ENCODE measurements at places on chromosomes 7 and 10.
A peak's percentile ranks its signal among the peaks of the same experiment; 100 is the strongest.

- DNase-seq = no peak
These were observed 39.0 kb downstream of the SVIL start for GRCh38 chr10:29595636-29596225.

GRCh38 chr10:121284936-121285335 lies 313.3 kb downstream of the FGFR2 start:
- DNase-seq = no peak

- DNase-seq = no peak
These were observed 16.9 kb upstream of the TAX1BP1 start for GRCh38 chr7:27723085-27723484.

DNA sequence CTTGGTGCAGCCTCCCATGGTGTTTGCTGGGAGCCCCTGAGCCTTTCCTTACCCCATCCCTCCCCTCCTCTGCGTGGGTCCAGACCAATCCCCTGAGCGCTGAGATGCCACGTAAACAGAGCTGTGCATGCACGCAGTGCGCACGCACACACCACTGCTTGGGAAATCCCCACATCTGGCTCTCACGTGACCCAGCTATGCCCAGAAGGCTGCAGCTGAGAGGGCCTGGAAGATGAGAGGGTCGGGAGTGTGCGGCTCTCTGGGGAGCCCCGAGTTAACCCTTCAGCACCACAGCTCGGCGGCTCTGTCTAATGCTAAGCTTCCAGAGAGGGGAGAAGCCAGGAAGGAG lies 177.2 kb downstream of the SH3PXD2A start:
- DNase-seq = peak; percentile 83

- no peak for DNase-seq
These were observed 62.5 kb downstream of the NKX6-2 start for GRCh38 chr10:132723330-132723970.

GRCh38 chr10:121338206-121338980 lies 259.9 kb downstream of the FGFR2 start:
- DNase-seq = no peak

- DNase-seq = no peak
These were observed 581.8 kb downstream of the GRID1 start for GRCh38 chr10:85784792-85785191.

GRCh38 chr7:83655951-83656556 lies 7.1 kb upstream of the SEMA3E start:
- no peak for DNase-seq

DNA sequence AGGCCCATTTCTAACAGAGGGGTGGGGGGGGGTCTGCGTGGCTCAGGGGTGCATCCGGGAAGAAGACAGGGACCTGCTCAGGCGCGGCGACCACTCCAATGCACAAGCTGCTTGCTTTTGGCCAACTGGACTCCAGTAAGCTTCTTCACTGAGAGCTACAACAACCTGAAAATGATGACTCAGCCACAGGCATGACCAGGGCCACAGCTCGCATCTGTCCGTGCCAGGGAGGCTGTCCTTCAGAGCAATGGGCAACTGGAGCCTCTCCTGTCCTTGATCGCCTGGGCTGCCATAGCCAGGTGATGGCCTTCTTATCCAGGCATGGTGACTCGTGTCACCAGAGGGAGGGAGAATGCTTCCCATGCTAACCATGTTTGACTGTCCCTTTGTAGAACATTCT lies 81.6 kb upstream of the RNF32 start:
- no peak for DNase-seq

DNA sequence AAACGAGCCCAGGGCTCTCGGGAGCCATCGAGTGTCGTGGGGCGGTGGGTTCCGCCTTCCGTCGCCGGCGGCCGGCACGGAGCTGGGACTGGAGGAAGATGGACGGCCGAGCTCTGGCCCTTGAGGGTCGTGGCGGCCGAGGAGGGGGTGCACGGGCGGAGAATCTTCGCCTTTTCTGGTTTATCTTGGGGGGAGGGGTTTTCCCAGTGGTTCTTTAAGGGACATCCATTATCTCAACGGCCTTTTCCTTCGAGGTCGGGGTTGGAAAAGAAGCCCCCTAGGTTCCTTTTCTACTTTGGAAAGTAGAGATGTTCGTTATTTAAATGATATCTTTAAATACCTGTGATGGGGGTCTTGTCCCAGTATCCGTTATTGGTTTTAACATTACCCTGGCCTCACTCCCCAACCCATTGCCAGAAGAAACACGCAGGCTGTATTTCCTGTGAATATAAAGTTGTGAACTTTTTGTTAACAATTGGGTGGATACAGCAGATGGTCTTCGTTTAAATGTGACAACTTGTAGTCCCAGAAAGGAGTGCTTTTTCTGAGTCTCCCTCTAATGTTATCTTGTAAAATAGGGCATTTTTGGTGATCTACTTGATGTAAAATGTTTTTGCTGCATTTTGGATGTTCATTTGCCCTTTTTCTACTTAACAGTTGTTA lies 765 bp downstream of the CCAR1 start:
- DNase-seq = no peak

- no peak for DNase-seq
These were observed 178.0 kb downstream of the LRRN3 start for GRCh38 chr7:111268941-111269340.

DNA sequence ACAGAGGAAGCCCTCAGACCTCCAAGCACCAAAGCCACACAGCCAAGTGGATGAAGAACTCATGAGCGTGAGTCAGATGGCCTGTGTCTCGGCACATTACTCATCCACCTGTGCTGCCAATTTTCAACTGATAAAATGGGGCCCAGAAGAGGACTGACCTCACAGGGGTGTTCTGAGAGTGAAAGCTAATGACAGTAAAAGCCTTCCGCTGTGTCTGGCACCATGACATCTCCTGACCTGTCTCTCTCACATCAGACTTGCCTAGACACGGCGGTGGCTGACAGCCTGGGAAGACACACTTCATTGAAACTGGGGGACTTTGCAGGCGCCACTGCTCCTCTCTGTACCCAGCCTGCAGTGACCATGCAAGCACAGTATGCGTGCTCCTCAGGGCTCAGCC lies 8.3 kb upstream of the SLC18A3 start:
- no peak for DNase-seq

DNA sequence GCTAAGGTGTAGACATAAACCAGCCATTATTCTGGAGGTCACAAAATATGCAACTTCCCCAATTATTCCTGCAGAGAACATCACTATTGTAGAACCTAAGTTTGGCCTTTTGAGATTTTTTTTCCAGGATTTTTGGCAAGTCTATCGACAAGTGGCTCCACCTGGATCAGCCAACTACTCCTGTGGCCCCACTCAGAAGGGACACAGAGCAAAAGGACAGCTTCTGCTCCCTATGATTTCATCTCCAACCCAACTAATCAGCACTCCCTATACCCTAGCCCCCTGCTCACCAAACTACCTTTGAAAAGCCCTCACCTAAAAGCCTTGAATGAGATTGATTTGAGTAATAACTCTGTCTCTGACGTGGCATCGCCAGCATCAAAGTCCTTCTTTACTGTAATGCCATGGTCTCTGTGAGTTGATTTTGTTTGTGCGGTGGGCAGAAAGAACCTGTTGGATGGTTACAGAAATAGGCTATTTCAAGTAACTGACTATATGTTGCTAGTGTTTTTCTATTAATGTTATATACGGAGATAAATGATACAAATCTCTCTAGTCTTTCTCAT lies 13.7 kb upstream of the CROT start:
- DNase-seq = no peak

- DNase-seq = no peak
These were observed 31.4 kb downstream of the STEAP1B start for GRCh38 chr7:22468609-22469008.

- no peak for DNase-seq
These were observed 87.3 kb downstream of the LYZL2 start for GRCh38 chr10:30542001-30542894.

DNA sequence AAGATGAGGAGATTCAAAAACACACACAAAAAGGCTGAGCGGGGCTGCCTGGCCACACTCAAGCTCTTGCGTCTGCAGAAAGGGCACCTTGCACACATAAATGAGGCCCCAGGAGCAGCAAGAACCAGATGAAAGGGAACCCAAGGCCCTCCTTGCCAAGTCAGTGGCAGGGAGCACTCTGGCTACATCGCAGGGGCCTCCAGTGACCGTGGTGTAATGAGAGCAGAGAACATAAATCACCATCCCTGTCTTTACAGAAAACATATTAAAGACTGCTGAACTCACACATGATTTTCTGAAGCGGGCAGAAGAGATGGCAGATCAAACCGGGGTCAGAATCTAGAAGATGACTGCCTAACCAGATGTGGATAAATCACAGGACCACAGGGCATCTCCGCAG lies 80.5 kb downstream of the SLIT1 start:
- no peak for DNase-seq

DNA sequence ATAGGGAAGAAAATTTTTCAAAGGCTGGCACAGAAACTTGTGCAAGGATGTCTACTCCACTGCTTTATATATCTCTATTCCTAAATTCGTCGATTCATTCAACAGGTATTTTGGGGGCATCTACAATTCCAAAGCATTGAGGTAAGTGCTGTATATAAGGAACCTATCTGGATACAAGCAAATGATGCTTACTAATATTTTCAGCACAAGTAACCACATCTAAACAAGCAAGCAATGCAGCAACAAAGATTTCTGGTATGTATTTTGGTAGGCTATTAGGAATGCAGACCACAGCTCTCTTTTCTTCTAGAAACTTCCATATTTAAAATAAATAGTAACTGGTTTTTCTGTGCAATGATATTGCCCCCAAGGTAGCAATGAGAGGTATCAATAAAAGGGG lies 183.9 kb downstream of the SGMS1 start:
- DNase-seq = no peak

GRCh38 chr7:40311307-40311706 lies 176.5 kb downstream of the SUGCT start:
- DNase-seq = no peak
